ENCODE measurements at places on chromosomes 7 and 10. TPM values are rescaled to one million over a fixed set of nuclear protein-coding genes. Genes with fewer than 3 reads are reported as not detected.

DNA sequence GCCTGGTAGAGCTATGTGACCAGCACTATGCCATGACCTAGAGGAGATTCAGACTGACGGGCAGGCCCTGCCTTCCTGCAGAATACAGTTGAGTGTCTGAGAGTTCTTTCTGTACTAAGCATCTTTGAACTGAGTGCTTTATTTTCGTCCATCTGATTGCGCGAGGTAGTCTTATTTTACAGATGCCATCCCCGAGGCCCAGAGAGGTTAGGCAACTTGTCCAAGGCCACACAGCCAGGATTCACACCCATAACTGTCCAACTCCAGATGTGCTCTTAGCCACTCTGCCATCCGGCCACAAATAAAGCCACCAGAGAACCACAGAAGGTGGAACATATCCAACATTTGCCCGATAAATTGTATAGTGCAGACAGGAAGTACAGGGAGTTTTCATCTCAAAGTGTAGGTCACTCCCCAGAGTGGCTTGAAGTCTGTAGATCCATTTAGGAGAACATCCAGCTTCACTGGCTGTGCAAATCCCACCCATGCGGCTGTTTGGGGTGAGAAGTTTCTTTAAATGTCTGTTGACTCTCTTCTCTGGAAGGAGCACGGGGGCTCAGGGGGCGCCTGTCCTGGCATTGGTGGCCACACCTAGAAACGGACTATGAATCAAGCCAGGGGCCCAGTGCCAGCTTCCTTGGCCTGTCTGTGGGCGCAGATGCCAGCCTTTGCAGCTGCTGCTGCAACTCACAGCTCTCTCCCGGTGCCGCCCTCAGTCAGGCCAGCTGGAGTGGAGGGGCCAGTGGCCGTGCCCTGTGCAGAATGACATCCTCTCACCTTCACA is 11.1 kb downstream of the CHST3 start:
- DNase-seq, result no peak

- DNase-seq, result no peak
Observed at GRCh38 chr10:50567384-50567783, 56.4 kb downstream of the SGMS1 start.

Gene EVX1
- total RNA-seq, result not detected

Gene TMEM176A
- 61.1 TPM for total RNA-seq

GRCh38 chr7:34373940-34374339 is 284.1 kb upstream of the NPSR1 start:
- no peak for DNase-seq

- no peak for DNase-seq
Observed at GRCh38 chr10:121607310-121608055, 9.2 kb upstream of the FGFR2 start.

Gene TRIL
- 0.17 TPM for total RNA-seq

DNA sequence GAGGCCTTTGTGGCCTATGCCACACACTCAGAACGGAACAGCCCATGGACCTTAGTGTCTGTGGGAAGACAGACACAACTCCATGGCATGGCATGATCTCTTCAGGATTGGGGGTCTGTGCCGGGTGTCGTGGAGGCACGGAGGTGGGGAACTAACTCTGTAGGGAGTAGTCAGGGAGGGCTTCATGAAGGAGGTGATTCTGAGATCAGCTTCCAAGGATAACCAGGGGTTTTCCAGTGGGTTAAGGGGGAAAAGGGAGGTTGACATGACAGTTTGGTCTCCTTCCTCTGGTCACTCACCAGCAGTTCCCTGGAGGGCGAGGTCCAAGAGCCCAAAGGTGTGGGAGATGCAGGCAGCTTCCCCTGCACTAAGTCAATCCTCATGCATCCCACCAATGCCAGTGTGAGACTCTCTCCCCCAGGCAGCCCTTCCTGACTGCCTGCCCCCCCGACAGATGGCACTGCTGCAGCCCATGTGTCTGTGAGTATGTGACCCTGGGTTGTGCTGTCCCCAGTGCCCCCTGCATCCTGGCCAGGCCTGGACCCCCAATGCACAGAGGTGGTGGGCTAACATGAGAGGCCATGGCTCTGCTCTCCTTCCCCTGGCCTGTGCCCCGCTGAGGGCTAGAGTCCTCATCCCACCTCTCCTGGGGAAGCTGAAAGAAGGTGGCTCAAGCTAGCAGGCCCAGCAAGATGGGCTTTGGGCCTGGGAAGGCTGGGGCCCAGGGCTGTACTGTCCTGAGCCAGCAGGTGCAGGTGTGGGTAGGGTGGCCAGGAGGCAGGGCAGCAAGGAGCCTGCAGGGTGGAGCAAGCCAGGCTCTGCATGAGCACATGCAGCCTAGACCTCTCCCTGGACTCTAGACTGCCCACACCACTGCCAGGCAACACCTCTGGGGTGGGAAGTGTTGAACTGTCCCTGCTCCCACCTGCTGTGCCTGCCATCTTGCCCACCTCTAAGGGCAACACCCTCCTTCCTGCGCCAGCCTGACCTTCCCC is 39.7 kb downstream of the RASGEF1A start:
- DNase-seq, result no peak

DNA sequence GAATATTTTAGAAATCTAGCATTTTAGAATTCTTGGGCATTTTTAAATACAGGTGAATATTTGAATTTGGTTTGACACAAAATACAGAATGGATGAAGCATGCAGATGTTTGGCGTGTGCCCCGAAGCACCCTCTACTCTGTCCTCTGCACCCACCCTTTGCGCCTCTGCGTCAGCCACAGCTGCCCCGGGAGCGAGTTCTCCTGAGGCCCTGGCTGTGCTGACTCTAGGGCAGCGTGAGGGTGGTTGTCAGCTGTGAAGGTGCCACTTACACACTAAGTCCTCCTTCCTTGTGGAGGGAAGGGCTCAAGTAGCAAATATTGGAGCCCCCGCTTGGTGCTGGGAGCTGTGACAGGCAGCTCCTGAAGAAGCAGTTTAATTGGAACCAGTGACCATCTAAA is 48.4 kb downstream of the DAGLB start:
- DNase-seq, result no peak

DNA sequence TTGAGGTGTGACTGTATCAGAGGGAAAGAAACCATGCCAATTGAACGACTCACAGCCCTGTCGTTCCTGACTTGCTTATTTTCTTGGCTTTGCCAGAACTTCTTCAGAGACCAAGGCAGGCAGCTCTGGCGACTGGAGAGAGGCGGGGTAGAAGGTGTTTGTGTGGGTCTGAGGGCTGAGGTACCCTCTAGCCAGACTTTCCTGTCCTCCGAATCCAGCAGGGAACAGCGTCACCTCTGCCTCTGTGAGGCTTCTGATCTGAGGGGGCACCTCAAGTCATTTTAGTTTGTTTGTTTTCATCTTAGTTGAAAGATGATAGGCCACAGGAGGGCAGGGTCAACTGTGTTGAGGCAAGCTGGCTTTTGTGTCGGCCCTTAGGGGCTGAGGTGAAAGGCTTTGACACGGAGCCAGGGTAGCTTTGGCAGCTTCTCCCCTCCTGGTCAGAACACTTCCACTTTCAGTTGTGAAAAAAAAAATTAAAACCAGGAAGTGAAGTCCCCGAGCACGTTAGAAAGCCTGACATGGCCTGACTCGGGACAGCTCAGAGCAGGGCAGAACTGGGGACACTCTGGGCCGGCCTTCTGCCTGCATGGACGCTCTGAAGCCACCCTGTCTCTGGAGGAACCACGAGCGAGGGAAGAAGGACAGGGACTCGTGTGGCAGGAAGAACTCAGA is 1.9 kb downstream of the ACSL5 start:
- peak; percentile 18 for DNase-seq

Gene HHEX
- total RNA-seq, result 3.5 TPM

DNA sequence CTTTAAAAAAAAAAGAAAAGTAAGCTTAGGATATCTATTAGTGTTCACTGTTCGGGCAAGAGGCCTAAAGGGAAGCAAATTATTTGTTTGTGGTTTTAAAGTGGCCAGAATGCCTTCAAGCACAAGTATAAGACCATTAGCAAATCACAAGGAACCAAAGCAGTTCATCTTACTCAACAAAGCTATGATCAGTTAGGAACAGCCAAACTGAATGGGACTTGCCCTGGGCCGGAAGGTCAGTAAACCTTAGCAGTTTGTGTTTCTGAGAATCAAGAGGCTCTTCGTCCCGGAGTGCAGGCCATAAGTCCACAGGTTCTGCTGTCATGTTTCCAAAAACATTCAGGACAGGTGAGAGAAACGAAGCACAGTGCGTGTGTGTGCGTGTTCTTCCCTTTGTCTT is 4.5 kb downstream of the FBXW4 start:
- no peak for DNase-seq

DNA sequence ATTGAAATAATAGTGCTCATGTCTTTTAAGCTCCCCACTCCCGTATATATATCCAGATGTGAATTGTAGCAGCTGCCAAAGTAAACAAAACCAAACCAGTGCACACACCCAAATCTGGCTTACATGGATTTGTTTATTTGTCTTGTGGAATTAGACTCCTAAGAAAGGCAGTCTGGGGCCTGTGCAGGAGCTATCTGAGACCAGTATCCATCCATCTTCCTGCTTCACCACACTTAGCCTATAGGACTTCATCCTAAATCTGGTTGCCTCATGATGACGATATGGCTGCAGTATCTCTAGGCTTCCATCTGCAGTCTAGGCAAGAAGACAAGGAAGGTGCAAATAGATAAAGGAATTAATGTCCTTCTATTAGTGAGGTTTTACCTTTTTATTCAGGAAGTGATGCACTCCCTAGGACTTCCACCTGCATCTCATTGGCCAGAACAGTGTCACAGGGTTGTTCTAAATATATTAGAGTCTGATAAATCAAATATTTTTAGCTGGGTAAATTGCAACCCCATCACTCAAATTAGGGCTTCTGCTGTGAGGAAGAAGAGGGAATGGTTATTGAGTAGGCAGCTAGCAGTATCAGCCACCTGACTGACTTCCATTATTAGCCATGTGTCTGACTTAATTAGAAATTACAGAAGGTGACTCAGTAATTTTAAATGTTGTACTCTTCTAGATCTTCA is 6.0 kb downstream of the WIPF3 start:
- peak; percentile 15 for DNase-seq

All from fibroblast of lung (primary cell).